Posterior cingulate gyrus (tissue), 11 donors: ENCODE measurements at places on chromosomes 11 and 22.

- no peak for DNase-seq
Observed at GRCh38 chr11:76008474-76008873, 193.5 kb downstream of the UVRAG start.

GRCh38 chr11:22920939-22921565 lies 60.8 kb upstream of the CCDC179 start:
- peak; percentile 9 for DNase-seq

GRCh38 chr11:74418509-74418895 lies 20.3 kb upstream of the PGM2L1 start:
- no peak for DNase-seq

- peak; percentile 77 for DNase-seq
Observed at GRCh38 chr22:19981961-19982920, 34.4 kb downstream of the ARVCF start.

- DNase-seq = no peak
Observed at GRCh38 chr11:77207618-77208313, 79.7 kb downstream of the MYO7A start.

DNA sequence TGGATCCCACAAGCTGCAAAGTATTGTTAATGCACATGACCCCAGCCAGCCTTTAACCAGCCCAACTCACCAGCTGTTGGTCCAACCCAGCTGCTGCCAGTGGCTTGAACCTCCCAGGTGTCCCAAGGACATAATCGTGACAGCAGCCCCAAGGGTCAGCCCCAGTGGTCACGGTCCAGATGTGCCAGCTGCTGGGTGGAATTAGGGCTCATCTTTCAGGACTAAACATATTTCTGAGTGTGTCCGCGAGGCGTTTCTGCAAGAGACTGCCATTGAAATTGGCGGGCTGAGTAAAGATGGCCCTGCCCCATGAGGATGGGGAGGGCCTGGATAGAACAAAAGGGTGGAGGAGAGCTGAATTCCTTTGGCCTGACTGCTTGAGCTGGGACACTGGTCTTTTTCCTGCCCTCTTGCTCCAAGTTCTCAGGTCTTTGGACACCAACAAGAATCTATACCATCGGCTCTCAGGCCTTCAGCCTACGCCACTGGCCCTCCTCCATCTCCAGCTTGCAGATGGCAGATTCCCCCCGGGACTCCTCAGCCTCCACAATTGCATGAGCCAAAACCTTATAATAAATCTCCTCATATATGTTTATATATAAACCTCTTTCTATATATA lies 240.2 kb downstream of the MN1 start:
- DNase-seq = no peak

GRCh38 chr22:50058061-50058905 lies at the start of gene TTLL8:
Gene TTLL8 (minus strand): TSS chr22:50058298.
- DNase-seq = peak; percentile 61

- DNase-seq = no peak
Observed at GRCh38 chr22:28139961-28140360, 220.9 kb upstream of the PITPNB start.

- DNase-seq = no peak
Observed at GRCh38 chr22:22446517-22446916, 62.0 kb downstream of the ZNF280B start.

- no peak for DNase-seq
Observed at GRCh38 chr11:72975778-72976521, 161.7 kb downstream of the ATG16L2 start.

- DNase-seq = no peak
Observed at GRCh38 chr22:33717694-33718396, 202.4 kb downstream of the LARGE1 start.

DNA sequence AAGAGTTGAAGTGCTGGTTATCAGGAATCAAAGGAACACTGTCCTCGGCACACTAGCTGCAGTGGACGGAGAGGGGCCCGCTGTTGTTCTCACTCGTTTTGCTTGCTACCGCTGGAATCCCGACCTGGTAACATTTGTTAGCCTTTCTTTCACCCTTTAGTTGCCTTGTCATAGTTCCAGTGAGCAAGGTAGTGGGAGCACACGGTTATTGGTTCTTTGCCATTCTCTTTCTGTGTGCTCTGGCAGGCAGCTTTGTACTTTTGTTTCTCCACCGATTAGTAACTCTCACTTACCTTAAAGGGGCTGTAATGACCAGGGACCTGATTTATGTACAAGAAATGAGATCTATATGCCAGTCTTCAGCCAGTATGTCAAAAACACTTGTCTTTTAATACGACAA lies 1.8 kb downstream of the DEPDC7 start:
- no peak for DNase-seq

DNA sequence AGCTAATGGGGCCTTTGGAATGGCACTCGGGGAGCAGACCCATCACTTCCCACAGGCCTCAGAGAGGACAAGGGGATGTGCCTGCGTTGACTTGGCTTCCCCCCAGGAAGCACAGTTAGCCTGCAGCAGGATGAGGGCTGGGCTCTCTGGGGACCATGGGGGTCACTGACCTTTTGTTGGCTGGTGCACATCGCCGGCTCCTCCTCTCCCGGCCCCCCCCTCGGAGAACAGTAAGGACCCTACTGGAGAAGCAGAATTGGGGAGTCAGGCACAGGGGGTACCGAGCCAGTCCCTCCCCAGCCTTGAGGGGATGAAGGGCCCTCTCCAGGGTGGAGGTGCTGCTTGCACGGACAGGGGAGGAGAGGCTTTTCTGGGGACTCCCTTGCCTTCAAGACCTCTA lies 32.8 kb downstream of the NRXN2 start:
- no peak for DNase-seq

DNA sequence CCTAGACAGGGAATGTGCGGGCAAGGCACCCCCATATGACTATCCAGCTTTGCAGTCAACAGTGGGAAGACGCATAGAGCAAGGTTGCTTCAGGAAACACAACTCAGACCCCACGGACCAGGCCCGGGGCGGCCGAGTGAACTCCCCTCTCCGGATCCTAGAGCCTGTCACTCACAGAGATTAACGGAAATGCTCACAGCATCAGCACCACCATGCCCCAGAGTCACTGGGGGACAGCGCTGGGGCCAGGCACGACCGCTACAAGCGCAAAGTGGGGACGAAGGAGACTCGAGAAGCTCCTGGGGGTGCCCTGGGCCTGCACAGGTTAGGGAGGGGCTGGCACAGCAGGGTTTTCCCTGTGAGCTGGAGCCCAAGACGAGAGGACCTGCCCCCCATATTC lies 15.9 kb downstream of the MACROD1 start:
- DNase-seq = no peak

GRCh38 chr22:11066458-11067285 lies 4461.3 kb upstream of the OR11H1 start:
- DNase-seq = no peak

GRCh38 chr22:21632237-21632895 lies at the start of gene CCDC116:
Gene CCDC116 (plus strand): TSS chr22:21632760. CDS start chr22:21633182, 422 bp downstream.
- no peak for DNase-seq

DNA sequence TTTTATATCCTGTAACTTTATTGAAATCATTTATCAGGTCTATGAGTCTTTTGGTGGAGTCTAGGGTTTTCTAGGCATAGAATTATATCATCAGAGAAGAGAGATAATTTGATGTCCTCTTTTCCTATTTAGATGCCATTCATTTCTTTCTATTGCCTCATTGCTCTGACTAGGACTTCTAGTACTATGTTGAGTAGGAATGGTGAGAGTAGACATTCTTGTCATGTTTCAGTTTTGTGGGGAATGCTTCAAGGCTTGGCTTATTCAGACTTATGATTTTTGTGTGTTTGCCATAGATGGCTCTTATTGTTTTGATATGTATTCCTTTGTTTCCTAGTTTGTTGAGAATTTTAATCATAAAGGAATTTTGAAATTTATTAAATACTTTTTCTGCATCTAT lies 1078.3 kb downstream of the FAM181B start:
- no peak for DNase-seq

- DNase-seq = no peak
Observed at GRCh38 chr11:113392236-113392921, 4.8 kb downstream of the ANKK1 start.

DNA sequence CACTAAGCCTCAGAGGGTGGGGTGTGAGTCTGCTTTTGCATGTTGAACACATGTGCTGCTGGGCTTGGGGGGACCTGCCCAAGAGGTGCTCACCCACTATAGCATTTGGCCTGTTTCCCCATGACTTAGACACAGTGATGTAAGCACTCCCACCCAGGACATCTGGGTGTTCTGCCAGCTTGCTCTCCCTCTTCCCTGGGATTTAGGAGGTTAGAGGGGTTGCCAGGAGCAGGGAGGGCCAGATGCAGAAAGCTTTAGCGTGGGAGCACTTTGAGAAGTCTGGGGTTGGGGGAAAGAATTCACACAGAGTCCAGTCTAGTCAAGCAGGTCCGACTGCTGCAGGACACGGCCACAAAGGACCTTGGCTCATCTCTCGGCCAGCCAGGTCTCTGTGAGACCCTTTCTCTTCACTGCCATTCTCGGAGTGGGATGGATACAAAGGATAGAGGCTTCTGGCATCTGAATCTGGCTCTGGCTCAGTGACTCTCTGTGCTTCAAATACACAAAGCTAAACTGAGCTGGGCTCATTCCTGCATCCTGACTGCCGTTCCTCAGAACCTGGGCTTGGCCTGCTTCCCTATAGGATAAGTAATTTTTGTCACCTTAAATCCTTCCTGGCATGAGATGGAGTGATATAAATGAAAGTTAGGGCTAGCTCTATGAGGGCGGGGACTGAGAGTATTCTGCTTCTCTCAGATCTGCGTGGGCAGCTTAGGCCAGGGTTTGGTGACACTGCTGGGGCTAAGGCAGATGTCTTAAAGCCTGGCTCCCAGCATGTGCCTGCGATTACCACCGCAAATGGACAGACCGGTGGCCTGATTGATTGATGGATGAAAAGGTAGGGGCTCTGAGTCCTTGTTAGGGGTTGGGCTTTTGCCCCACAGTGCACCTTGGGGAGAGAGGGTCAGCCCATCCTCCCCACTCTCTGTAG lies 14.5 kb downstream of the USP2 start:
- no peak for DNase-seq

- DNase-seq = peak; percentile 12
Observed at GRCh38 chr22:36386900-36387708, 663 bp downstream of the MYH9 start.

DNA sequence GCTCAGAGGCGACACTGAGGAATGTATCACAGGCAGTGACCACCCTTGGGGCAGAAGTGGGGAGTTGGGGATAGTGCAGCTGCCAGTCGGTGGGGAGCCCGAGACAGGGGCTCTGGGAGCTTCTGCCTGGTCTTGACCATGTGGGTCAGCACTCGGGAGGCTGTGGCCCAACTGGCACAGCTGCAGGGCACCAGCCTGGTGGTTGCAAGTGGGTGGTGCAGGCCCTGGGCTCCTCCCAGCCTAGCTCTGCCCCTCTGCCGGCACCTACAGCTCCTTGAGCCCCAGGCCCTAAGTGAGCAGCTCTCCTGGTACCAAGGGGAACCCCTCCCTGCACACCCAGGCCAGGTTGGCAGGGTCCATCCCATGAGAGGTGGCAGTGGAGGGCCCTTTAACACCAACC lies 12.6 kb upstream of the RASL10A start:
- DNase-seq = peak; percentile 82

- DNase-seq = no peak
Observed at GRCh38 chr11:60937811-60938210, 13.6 kb downstream of the TMEM132A start.

- no peak for DNase-seq
Observed at GRCh38 chr11:83948200-83948599, 662.0 kb upstream of the CCDC90B start.
